ENCODE measurements at places on chromosomes 6 and 20.

DNA sequence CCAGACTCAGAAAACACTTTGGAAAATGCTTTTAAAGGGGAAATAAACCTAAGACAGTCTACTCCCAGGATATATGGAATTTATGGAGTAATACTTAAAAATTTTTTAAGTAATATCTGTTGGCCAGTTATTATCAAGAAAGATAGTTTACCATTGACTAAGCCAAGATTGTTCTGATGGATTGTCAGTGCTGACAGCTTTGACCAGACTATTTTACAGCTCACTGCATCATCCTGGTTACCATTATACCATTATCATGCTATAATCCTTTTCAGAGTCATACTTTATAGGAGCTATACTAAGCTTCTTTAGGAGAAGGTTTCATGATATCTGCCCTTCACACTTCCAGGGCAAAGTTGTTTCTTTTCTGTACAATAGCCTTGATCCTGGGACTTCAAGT is 16.5 kb downstream of the GTF2H5 start:
- DNase-seq = no peak

DNA sequence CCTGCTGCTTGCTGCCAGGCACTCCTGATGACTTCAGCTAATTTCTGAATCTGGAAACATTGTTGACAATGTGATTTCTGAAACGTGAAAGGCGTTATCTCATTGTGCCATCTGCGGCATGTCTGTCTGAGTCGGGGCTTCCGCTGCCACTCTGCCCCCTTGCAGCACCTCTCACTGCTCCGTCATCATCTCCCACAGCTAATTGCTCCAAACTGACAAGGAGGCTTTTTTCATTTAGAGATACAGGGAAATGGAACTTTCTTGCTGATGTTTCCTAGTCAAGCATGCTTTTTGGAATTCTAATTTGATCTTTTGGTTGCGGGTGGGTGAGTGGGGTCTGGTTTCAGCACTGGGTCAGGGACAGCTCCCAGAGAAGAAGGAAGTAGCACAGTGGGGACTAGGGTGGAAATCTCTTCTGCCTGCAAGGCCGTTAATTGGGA is 233.5 kb downstream of the DHX35 start:
- no peak for DNase-seq

- no peak for DNase-seq
These were observed 289.8 kb downstream of the FRK start for GRCh38 chr6:115770851-115771250.

GRCh38 chr6:30171677-30172471 is 8.5 kb downstream of the TRIM15 start:
- no peak for DNase-seq

DNA sequence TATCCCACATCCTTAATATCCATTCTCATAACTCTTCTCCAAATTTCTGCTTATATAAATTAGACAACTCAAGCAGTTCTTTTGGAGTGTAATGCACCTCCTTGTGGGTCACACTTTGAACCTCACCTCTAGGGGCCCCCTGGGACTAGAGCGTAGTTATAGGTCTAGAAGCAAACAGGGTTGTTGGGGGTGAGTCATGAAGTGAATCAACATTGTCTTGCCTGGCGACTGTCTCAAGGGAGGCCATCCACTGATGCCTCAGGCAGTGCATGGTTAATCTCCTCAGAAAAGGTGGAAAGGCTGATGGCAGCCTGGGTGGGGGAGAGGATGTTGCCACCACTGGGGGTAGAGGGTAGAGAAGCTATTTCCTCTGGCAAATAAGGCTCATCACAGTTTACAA is 129.1 kb downstream of the TNFRSF21 start:
- no peak for DNase-seq

- DNase-seq = no peak
These were observed 15.3 kb upstream of the MMP9 start for GRCh38 chr20:45993197-45993951.

DNA sequence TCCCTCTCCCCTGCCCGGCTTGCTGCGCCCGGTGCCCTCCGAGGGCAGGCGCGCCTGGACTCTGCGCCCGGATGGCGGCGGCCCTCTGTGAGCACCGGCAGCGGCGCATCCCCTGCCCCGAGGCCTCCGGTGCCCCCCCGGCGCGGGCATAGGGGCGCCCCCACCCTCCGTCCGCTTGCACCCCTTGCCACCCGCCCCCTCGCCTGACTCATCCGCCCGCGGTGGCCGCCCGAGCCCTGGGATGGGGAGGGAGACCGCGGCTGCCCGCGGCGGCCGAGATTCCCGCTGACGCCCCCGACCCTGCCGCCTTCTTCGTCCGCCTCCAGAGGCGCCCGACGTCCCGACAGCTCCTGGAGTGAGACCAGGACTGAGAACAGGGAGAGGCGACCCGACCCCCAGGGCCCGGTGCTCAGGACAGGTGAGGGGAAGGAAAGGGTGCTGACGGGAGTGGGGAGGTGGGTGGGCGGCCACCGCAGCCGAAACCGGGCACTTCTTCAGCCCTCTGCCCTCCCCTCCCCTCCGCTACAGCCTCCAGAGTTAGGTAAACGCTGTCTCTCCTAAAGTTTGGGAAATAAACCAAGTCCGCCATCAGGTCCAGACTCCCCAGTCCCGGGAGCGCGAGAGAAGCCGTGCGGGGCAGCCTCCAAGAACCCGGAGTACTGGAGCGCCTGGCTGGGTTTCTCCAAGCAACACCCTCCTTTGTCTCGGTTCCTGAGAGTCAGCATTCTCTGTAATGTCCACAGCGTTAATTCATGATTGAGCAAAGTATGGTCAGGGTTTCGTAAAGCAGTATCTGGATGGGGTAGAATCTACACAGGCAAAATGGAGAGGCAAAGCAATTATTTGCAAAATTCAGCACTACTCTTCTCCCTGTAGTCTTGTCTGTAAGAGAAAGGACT is 539 bp downstream of the TMEM200A start:
- peak; percentile 27 for DNase-seq

DNA sequence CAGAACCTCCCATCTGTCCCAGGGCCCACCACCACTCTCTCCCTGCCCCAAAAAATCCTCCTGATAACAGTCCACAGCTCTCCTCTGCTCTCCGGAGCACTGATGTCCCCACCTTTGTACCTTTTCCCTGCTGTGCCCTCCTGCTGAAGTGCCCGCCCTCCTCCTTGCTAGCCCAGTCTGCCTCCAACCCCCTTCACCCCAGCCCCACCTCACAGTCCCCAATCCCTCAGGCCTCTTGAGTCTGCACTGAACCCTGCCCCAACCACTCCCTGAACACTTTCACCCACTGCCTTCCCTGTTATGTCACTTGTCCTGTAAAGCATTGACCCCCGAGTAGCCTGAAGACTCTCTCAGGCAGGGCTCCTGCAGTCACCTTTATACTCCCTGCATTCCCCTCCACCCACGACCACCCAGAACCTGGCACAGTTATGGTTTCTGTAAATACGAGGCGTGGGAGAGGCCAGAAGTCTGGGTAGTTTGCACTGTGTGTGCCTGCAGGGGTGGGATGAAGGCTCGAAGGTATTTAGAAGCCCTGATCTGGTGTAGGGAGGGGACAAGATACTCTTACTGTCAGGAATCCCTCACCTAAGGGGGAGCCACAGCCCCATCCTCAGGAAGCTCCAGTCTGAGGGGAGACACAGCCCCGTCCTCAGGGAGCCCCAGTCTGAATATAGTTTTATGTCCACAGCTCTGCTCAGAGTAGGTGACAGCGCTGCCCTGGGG is 5.4 kb downstream of the GLP1R start:
- DNase-seq = no peak

DNA sequence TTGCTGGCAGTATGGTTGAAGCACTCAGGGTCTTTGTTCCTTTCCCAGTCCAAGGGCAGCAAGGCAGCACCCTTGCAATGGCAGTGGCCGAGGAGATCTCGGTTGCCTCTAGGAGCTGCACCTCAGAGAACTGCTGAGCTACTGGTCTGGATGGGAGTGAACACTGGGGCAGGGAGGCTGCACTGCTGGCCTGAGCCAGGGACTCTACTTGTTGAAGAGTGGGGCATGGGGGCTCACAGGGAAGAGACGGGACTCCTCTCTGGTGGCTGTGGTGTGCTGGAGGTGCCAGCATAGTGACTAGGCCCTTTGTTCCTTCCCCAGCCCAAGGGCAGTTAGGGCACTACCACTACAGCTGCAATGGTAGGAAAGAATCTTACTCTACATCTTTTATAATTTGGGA is 203.0 kb downstream of the ZDHHC14 start:
- DNase-seq = no peak

DNA sequence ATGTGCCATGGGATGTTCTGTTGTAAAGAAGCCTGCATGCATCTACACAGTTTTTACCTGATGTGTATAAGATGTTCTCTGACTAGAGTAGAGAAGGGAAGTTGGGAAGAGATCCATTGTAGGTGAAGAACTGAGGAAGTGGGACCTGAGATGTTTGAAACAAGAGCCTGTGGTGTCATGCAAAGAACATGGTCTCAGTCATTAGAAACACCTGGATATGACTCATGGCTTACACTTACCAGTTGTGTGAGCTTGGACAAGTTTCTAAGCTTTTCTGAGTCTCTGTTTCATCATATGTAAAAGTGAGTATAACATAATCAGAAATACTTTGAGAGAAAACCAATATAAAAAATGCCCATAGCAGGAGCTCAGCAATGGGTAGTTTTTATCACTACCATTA is 51.9 kb upstream of the SEC63 start:
- DNase-seq = no peak

DNA sequence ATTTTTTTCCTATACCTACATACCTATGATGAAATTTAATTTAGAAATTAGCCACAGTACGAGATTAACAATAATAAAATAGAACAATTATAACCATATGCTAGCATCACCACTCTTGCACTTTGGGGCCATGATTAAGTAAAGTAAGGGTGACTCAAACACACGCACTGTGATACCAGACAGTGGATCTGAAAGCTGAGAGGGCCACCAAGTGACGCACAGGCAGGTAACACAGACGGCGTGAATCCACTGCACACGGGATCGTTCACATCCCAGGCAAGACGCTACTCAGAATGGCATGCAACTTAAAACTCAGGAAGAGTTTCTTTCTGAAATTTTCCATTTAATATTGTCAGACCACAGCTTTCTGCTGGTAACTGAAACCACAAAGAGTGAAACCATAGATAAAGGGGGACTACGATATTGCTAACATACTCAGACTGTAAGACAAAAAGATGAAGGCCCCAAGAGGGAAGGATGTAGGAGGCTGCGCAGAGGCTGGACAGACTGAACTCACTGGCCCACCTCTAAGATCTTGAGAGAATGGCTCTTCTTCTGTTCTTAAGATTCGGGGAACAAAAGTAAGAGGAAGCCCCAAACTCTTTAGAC is 17.9 kb downstream of the RRBP1 start:
- no peak for DNase-seq

DNA sequence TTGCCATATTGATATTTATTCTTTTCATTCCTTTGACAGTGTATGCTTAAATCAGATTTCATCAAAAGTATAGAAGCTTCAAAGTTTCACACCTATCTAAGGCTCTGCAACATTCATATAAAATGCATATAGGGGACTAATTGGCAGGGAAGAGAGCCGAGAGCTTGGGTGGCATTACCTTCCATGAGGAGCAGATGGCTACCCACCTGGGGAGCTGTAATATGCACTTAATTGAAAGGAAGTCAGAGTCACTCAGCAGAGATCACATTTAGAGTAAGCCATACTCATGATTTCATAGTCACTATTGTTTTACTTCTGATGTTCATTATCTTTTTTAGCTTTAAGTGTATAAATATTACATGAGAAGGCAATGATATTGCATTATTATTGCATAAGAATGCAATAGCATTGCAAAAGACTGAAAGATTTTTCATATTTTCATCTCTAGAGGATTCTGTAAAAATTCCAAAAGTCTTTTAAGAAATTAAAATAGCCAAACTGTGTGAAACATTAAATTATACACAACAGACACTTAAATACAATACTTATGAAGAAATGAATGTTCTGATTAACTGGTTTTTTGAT is 1305.2 kb downstream of the EPHA7 start:
- no peak for DNase-seq

DNA sequence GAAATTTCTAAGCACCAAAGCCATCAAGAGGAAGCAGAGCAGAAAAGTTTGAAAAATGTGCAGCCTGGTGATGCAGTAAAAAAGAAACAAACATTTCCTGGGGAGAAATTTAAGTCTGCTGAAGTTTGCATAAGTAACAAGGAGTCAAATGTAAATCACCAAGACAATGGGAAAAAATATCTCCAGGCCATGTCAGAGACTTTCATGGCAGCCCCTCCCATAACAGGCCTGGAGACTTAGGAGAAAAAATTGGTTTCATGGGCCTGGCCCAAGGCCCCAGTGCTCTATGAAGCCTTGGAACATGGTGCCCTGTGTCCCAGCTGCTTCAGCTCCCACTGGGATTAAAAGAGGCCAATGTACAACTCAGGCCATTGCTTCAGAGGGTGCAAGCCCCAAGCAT is 30.1 kb upstream of the EPM2A start:
- DNase-seq = no peak

DNA sequence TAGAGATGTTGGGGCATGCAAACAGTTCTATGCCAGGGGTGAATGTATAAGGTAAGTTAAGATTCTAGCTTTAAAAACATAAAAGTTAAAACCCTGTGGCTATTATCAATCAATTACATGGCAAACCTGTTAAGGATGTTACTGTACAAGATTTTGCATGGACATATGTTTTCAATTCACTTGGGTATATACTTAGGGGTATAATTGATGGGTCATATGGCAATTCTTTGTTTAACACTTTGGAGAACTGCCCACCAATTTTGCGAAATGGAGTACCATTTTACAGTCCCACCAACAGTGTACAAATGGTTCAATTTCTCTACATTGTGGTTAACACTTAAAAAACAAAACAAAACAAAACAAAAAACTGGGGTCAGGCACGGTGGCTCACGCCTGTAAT is 9.4 kb upstream of the NCOA3 start:
- DNase-seq = no peak

DNA sequence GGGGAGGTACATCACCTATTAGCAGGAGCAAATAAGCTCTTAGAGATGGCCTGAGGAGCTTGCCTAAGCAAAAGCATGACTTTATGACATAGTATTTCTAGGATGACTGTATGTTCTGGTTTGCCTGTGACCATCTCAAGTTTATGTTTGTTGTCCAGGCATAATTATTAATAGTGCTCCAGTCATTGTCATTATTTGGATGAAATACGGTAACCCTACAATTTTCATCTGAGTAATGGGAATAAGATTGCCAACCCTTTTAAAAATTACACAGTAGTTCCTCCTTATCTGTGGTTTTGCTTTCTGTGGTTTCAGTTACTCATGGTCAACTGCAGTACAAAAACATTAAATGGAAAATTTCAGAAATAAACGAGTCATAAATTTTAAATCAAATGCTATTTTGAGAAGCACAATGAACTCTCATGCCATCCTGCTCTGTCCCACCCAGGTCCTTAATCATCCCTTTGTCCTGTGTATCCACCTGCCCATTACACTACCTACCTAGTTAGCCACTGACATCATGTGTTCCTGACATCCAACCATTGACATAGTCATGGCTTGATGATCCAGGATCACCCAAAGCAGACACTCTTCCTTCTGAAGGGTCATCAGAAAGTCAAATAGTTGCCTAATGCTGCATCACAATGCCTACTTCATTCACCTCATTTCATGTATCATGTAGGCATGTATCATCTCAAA is 27.0 kb upstream of the TFB1M start:
- no peak for DNase-seq

GRCh38 chr6:16438718-16439591 is 200.6 kb downstream of the GMPR start:
- DNase-seq = peak; percentile 61

All from CD4-positive, alpha-beta T cell treated with Interleukin-17A for 1 hour (primary cell).